ENCODE measurements at places on chromosomes 1 and 21.

- DNase-seq: no peak
Measured at GRCh38 chr1:9279172-9279840, 13.4 kb upstream of the SPSB1 start.

DNA sequence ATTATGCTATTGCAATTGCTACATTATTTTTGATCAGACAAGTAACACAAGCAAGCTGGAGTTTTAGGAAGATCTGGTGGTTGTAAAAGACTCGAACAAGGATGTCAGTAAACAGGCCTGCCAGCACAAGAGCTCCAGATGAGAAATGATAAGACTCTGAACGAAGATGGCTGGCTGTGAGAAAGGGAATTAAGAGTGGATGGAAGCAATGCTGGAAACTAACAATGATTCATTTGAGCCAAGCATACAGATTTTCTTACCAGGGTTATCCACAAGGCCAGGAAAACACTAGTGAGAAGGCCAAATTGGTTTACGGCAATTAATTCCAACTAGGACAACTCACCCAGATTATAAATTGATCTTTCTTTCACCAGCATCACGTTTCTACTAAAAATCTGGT is 54.2 kb downstream of the NRIP1 start:
- no peak for DNase-seq

- DNase-seq: peak; percentile 60
Measured at GRCh38 chr1:204493984-204494280, 673 bp downstream of the PIK3C2B start.

DNA sequence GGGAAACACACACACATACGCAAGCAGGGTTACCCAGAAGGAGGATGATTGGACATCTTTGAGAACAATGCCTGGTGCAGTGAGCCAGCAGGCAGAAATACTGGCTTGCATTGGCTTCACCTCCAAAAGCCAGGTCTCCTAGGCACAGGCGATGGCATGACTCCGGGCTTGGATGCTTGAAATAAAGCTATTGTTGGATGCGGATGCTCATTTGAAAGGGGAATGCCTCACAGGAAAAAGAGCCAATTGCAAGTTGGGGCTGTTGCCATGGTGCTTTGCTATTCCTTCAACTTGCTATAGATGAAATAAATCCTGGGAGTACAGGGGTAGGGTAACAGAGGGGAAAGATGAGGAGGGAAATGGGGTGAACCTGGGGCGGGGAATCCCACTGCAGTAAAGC is 180.7 kb upstream of the SGIP1 start:
- no peak for DNase-seq

DNA sequence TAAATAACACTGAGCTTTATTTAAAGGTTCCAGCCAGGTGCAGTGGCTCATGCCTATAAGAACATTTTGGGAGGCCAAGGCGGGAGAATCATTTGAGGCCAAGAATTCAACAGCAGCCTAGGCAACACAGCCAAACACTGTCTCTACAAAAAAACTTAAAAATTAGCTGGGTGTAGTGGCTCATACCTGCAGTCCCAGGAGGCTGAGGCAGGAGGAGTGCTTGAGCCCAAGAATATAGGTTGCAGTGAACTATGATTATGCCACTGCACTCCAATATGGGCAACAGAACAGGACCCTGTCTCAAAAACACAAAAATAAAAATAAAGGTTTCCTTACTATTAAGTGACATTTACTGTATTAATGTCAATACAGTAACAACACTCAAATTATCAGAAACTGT is 2.1 kb downstream of the TAF12 start:
- DNase-seq: no peak

DNA sequence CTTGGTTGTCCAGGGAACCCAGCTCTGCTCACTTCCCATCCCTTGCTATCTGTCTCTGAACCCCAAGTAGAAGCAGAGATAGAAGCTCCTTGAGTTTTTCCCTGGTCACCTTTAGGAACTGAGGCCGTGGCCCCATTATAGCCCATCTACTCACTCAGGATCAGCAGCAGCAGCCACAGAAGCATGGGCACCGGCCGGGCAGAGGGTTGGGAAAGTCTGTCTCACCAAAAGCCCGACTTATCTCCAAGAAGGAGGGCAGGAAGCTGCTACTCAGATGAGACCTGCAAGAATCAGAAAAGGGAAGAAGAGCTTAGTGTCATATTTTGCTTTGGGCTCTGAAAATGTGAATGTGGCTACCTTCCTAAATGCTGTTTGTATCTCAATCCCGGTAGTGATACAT is 264 bp downstream of the FCRL3 start:
- DNase-seq: no peak
